ENCODE measurements at places on chromosomes 2 and 18.

- no peak for DNase-seq
Measured at GRCh38 chr18:11392980-11393885, 216.2 kb upstream of the SLC35G4 start.

DNA sequence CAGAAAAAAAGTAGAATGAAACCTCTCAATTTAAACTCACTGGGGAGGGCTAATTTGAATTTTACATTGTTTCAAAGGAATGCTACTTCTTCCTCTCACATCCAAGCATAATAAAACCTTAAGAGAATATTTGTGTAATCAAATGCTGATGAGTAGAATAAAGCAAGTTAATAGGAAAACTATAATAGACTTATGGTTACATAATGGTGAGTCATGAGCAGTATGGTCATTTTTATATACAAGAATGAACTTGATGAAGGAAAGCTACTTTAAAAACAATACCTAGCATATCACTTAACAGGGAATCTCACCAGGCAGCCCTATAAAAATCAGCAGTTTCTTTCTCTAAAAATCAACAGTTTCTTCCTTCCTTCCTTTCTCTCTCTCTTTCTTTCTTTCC lies 80.3 kb downstream of the VSNL1 start:
- no peak for DNase-seq

DNA sequence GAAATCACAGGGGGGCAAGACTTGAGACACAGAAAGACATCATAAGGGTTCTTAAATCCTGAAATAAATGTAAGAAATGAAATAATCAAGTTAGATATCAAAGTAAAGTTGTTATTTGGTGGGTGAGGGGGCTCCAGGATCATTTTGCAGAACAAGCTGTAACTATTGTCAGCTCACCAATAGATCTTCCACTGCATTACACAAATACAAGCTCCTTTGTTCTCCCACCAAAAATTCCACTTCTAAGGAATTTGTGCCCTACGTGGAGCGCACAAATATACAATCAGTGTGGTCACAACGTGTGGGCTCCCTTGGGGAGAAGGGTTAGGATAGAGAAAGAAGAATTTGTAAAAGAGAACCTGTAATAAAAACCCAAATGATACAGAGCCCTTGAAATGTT lies 19.2 kb upstream of the GALNT5 start:
- no peak for DNase-seq

- no peak for DNase-seq
Measured at GRCh38 chr2:46870051-46870839, 45.4 kb downstream of the MCFD2 start.

GRCh38 chr2:275466-275865 lies 10.7 kb downstream of the ACP1 start:
- DNase-seq: peak; percentile 39

GRCh38 chr2:102126169-102126568 lies 16.4 kb upstream of the IL1R1 start:
- DNase-seq: no peak
